ENCODE measurements at places on chromosomes 2 and 18.

GRCh38 chr2:178810422-178810821 lies 3.2 kb upstream of the TTN start:
- no peak for DNase-seq

DNA sequence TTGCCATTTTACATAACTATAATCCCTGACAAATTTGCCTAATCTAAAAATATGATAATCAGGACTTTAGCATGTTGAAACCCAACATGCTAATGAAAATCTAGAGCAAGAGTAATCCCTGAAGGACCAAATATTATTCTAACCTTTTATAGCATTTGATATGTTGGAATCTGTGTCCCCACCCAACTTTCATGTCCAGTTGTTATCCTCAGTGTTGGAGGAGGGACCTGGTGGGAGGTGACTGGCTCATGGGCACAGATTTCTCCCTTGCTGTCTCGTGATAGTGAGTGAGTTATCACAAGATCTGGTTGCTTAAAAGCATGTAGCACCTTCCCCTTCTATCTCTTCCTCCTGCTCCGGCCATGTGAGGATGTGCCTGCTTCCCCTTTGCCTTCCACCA lies 59.8 kb downstream of the SH3YL1 start:
- DNase-seq, result no peak

DNA sequence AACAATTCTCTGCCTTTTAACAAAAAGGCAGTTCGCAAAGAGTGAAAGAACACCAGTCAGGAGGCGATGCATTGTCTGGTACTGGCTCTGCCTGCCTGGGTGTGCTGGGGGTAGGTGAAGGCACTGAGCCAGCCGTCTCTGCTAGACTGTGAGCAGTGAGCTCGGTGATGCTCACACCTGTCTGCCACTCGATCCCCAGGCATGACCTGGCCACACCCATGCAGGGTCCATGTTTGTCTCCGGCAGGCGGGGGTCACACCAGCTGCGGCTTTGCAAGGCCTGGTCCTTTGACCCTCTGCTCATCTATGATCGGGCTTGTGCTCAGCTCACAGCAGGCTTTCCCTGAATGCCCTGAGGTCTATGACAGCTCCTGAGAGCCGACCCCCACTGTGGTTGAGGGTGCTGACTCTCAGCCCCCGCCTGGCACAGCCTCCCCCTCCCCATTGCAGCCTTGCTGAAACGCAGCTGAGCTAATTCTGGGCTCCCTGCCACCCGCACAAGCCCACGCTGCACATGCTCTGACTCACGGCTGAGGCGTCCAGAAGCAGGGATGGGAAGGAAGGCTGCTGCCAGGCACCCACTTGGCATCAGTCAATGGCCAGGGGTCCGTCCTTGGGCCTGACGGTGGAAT lies 23.7 kb downstream of the CRACDL start:
- peak; percentile 88 for DNase-seq

DNA sequence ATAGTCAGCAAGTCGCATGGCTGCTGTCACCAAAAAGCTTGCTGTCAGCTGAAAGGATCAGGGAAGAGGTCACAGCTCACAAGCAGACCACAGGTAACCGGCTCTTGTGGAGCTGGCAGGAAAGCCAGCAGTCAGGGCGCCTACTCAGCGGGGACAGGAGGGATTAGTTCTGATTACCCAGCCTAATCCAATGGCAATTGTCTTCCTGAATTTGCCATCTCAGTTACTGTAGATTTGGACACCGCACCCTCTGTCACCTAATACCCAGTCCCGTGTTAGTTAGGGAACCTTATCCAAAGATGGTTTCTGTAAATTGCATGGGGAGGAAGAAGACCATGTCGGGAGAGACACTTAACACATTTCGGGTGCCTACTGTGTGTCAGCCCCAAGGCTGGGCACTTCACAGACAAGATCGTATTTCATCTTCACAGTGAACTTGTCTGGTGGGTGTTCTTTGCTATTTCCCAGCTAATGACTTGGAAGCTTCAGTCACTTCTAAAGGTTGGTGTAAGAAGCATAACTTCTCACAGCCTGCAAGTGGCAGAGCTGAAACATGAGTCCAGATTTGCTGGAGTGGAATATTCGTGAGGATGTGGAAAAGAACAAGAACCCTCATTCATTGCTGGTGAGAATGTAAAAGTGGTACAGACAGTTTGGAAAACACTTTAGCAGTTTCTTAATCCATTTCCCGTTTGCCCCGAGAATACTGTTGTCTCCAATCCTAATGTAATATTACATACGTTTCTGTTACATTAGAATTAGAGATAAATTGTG lies 9.9 kb downstream of the ALPK2 start:
- DNase-seq, result no peak

DNA sequence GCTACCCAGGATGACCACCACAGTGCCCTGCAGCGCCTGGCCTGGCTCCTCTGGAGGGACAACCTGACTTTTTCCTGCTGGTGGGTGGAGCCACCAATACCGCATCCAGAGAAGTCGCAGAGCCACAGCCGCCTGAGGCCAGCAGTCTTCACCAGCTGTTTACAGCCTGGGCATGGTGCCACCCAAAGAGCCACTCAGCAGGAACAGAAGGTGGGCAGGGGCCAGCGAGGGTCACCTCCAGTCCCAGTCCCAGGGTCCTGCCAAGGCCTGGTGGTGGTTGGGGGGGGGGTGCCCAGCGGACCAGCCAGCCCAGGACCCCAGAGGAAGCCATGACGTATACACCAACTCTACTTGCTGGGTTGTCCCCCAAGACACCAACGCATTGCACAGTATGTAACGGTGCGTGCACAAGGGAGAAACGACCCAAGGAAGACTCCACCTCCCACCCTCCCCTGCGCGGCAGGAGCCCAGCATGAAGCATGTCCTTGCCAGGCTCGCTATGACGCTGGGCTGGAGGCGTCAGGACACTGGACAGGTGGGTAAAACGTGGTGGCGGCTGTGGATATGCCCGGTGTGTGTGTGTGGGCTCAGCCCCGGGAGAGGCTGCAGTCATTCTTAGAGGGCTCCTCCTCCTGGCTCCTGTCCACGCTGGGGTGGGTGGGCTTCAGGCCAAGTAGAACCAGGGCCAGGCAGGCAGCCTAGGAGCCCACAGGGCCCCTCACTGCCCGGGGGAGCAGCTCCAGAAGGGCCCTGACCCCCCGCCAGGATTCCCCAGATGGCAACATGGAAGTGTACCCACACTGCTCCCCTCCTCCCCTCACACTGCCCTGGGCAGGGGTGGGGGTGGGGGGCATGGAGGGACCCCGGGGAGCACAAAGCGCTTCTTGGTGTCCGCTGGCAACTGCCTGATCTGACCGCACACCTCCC lies 49.3 kb downstream of the HS6ST1 start:
- DNase-seq, result no peak

DNA sequence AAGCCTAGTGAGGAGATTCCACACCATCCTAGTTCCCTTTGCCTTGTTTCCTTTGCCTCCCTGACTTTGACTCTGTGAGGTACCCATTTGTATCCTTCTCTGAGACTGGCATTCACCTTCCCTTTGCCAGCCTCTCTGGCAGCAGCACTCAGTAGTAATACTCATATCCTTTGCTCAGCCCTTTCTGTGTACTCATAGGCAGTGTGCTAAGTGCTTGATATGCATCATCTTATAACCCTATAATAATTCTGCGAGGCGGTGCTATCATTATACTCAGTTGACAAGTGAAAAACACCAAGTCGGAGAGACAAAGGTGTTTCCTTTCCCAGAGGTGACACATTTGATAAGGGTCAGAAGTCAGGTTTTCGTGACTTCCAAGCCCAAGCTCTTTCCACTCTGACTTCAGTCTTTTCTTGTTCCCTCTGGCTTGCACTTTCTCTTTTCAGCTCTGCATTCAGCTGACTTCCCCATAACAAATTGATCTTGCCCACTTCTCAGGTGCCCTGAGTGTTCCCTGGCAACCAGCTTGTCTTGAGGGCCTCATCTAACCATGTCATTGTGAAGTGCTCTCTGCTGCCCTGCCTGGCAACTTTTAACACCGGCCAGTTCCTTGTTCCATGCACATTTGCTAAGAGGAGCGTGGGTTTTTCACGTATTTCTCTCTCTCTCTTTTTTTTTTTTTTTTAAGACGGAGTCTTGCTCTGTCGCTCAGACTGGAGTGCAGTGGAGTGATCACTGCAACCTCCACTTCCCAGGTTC lies 94.5 kb upstream of the UPP2 start:
- DNase-seq, result no peak

- DNase-seq, result peak; percentile 78
Observed at GRCh38 chr2:46364797-46365457, 67.7 kb downstream of the EPAS1 start.

DNA sequence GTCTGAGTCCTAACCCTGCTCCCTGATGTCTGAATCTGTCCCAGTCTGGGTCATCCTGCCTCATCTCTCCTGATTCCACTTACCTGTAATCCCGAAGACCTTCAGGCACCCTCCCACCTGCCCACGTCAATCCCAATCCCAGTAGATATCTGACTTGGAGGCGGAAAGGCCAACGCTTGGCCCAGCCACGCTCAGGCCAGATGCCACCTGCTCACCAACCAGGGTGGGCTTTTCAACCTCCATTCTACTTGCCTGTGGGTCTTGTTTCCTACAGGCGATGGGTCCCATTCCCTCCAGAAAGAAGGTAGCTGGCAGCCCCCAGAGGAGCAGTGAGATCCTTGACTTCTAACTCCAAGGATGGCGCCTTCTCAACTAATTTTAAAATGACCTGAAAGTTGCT lies 59.7 kb downstream of the INPP5D start:
- no peak for DNase-seq

DNA sequence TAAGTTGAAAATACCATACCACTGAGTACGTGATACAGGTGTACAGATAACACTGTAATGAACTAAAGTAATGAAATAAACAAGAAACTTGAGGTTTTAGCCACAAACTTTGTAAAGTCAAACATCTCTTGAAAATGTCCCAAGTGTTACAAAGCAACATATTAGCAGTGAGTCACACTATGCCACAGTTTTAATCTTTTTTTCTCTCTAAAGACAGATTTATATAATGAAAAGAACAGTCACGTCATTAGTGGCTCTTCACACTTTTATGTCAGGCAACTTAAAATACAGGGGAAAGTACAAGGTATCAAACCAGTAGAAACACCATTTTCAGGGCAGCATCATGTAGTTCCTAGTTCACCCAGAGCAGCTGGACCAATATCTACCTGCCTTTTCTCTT lies 42.1 kb downstream of the RAPH1 start:
- DNase-seq, result peak; percentile 15

DNA sequence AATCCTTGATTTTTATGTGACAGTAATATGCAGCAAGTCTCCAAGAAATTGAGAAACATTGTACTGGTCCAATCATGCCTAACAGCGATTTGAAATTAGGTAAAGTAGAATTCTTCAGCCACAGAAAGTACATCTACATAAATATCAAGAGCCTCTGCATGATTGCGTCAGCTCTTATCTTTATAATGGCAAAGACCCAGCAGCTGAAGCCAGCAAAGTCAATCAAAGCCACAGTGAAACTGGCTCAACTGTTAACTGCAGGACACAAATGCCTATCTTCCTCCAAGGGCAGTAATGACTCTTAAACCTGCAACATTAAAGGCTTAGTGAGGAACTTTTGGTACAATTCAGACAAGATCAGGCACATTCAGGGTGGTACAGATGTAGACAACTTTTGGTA lies 102.5 kb downstream of the BARD1 start:
- no peak for DNase-seq

DNA sequence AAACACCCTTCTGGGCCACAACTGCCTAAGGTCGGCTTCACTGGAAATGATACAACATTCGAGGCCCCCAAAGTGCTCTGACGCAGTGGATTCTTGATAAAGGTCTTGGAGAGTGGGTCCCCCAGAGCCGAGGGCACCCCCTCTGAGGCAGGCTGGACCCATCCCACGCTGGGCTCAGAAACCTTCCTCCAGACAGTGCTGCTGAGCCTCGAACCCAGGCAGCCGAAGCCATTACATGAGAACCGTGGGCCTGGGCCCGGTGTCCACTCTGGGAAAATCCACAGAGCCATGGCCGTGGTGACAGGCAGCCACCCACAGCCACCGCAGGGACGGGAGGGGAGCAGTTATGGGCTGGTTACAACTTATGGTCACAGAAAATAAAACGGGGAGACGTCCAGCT lies 81.4 kb upstream of the ID2 start:
- no peak for DNase-seq

- DNase-seq, result peak; percentile 89
Observed at GRCh38 chr2:201882353-201883090, 76.2 kb downstream of the CDK15 start.

- no peak for DNase-seq
Observed at GRCh38 chr2:38251940-38252339, 125.1 kb downstream of the ATL2 start.

DNA sequence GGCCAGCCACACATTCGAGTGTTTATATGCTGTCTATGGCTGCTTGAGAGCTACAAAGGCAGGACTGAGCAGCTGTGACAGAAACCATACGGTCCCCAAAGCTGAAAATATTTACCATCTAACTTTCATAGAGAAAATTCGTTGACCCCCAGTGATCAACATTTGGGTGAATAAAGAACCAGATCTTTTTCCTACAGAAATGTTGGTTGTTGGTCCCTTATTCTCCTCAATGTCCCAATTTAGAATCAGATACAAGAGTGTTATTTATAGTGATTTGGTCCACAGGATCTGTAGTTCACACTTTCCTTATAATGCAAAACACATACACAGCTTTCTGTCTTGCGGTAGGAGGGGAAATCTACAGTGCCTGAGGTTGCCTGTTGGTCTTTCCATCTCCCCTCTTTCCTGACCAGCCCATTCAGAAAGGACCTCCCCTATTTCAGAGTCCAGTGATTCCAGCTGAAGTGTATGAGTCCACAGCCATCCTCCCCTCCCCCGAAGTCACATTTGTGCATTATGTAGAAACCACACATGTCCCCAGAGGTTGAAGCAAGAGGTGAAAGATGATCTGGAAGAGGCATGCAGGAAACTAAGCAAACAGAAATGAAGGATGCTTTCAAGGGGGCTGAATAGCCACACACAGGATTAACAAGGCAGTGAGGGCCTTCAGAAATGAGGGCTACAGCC lies 61.9 kb downstream of the SPRED2 start:
- peak; percentile 54 for DNase-seq

DNA sequence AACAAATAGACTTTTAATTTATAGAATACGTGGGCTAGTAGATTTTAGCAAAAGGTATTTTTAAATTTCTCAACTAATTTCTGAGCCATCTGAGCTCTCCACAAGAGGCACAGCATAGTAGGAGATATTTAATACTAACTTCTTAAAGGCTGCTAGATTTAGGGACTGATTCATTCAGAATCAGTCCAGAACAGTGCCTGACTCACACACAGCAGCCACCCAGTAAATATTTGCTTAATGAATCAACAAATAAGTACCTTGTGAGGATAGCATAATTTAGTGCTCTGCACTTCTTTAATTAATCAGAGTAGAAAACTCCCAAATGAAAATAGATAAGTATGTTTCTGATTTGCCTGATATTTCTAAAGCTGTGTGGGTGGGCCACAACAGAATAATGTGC lies 35.6 kb upstream of the SYT4 start:
- DNase-seq, result no peak

- no peak for DNase-seq
Observed at GRCh38 chr2:127909019-127909418, 23.3 kb upstream of the AMMECR1L start.

DNA sequence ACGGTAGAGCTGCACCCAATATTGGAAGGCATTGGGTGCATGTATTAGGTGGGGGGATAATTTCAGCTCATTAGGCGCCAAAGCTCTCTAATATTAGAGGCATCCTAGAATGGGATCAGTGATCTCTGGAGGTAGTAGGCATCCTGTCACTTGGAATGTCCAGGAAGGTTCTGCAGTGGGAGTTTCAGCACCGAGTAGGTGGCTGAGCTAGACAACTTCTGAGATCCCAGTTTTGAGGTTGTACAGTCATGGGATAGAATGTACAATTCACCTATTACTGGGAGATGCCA lies 210.9 kb downstream of the MYCN start:
- DNase-seq, result no peak

- peak; percentile 93 for DNase-seq
Observed at GRCh38 chr2:128236491-128237035, 82.1 kb downstream of the HS6ST1 start.
